ENCODE measurements at places on chromosomes 5 and 9.
A peak's percentile ranks its signal among the peaks of the same experiment; 100 is the strongest.

- DNase-seq = peak; percentile 36
These were observed 84.5 kb downstream of the RFX3 start for GRCh38 chr9:3441197-3441816.

- DNase-seq = no peak
These were observed 538 bp upstream of the AKNA start for GRCh38 chr9:114388357-114388682.

DNA sequence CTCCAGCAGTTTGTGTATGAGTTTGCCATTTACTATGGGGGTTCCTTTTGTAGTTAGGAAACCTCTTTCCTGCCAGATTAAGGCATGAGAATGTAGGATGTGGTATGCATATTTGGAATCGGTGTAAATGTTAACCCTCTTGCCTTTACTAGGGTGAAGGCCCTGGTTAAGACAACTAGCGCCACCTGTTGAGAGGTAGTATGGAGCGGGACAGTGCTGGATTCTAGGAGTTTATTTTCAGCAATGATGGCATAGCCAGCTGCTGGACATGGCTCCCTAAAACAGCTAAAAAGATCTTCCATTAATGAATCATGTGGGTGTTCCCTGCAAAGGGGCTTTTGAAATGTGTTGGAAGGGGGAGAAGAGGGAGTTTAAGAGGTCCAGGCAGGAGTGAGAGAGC lies 30.7 kb upstream of the GPX3 start:
- no peak for DNase-seq

DNA sequence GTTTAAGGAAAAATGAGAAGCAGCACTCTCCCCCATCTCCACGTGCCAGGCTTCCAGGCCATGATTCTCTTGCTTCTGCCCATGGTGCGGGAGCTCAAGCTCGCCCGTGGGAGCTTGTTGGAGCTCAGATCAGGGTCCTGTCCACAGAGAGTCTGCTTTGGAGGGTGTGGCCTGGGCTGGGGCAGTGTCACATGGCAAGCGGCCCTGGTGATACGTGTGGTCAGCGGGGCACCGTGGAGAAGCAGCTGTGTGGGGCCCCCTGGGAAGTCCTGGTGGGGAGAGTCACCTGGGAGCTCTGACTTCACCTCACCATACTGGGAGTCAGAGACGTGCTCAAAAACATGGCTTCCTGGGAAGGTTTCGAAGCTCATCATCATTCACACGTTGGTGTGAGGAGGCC lies 275.3 kb downstream of the GADD45G start:
- no peak for DNase-seq

GRCh38 chr9:3848445-3849114 lies 322.8 kb upstream of the RFX3 start:
- DNase-seq = no peak

GRCh38 chr9:106860721-106861639 lies 2.0 kb upstream of the ZNF462 start:
- DNase-seq = no peak

- DNase-seq = no peak
These were observed 82.2 kb upstream of the TLX3 start for GRCh38 chr5:171226864-171227263.

GRCh38 chr5:2562036-2562435 lies 189.4 kb downstream of the IRX2 start:
- no peak for DNase-seq

DNA sequence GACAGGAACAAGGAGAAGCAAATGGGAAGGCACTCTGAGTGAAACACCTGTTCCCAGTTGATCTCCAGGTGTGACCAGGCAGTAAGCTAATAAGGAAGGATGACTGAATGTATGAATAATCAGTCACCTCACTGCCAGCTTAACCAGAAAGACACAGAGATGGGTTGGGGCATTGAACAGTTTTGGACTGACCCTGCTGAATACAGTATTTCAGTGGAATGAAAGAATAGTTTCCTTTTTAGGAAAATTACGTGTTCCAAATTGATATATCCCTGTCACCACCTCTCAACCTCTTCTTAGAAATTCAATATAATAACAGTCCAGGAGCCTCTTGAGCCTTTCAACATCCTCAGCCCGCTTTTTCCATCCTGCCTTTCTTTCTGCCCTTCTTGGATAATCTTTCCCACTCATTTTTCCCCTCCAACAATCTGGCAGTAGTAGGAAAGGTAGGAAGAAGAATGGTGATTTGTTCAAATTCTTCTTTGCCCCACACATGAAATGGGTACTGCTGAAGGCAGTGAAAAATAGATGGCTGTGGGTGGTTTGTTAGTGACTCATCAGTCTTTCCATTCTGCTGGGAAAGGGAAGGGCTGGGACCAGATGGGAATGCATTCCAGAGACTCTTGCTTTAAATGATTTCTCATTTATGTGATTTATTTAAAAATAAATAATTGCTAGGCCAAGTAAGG lies 117.9 kb downstream of the ZSWIM6 start:
- no peak for DNase-seq

DNA sequence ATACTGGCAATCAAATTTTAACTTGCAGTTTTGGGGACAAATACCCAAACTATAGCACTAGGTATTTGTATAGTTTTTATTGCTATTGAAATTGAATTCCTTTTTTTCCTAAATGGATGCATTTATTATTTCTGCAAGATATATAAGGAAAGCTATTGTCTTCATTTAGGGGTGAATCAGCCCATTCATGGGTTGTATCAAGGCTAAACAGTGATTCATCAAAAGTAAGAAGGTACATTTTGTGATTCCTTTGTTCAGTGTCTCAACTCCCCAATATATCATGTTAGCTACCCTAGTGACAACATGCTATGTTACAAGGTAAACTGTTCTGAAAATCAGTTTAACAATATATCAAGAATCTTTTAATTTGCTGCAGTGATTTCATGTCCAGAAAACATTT lies 185.7 kb downstream of the PLK2 start:
- DNase-seq = no peak

- DNase-seq = no peak
These were observed 126.9 kb downstream of the DOCK2 start for GRCh38 chr5:169764018-169764378.

DNA sequence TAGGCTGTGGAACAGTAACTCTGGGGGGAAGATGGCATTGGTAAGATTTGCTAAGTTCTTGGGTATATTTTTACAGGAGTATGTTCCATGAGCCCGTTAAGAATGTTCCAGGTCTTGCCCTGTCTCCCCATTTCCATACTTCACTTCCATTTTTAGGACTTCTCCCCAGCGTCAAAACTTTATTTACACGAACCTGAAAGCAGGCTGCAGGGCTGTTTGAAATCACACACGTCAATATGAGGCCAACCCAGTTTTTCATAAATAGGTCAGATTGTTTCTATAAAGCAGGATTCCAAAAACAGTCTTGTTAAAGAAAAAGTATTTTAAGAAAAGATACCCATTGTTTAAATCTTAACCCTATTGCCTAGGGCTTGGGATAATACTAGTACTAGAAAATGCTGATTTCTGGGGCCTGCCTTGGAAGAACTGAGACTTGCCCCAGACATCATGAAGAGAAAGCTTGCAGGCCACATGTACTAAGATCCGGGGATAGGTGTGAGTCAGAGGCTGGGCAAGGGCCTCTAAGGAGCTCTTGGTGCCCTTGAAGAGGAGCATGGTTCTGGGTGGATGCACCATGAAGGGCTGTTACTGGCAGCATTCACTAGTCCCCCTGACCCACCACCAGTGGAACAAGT lies 24.2 kb downstream of the TRIO start:
- no peak for DNase-seq

- DNase-seq = no peak
These were observed 47.2 kb downstream of the F2R start for GRCh38 chr5:76763136-76763535.

DNA sequence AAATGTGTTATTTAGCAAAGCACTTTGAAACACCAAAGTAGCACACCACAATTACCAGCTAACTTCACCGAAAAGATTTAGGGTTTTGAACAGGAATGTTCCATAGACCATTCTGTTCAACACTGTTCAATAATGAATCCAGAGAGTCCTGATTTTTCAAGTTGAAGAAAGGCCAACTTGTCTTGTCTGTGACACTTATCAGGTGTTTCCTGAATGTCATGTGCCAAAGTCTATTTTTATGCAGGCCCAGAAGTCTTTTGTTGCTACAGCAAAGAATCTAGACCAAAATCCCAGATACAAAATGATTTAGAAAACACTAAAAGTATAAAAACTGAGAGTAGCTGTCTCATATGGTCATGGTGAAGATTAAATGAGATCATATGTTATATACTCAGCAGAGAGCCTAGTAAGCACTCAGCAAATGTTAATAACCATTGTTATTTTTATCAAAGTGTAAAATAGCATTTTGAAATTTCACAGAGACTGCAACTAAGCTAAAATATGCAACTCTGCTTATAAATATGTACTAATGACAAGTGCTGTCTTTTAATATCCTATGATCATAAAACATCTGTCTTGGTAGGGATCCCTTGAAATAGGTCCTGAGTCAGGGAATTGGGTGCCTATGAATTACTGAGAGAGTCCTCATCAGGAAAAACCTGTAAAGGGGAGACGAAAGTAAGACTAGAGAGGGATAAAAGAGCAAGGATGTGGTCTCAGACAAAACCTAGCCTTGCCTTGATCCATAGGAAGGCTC lies 122.4 kb upstream of the SLC12A2 start:
- DNase-seq = no peak

DNA sequence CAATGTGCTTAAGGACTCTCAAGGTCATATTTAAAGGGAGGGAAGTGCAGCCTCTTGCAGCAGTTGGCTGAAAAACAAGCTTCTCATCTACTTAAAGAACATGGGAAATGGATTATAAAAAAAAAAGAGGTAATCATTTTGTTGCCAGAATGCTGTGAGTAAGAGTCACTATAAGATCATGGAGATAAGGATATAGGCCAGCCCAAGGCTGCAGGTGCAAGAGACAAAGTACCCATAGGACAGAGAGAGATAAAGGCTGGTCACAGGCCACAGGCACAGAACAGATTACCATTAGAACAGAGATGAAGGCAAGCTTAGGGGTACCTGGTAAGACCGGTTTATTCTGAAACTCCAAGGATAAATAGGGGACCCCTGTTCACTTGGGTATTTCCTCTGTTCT lies 70.5 kb downstream of the CDKN2A start:
- DNase-seq = no peak

Measured in stimulated activated CD4-positive, alpha-beta T cell treated with anti-CD3 and anti-CD28 coated beads, Interleukin-1b, Interleukin-23, amount 100 ng/mL, for 4 hours (primary cell).